ENCODE measurements at places on chromosomes 5 and 9. TPM values are rescaled to one million over a fixed set of nuclear protein-coding genes. Genes with fewer than 3 reads are reported as not detected.

DNA sequence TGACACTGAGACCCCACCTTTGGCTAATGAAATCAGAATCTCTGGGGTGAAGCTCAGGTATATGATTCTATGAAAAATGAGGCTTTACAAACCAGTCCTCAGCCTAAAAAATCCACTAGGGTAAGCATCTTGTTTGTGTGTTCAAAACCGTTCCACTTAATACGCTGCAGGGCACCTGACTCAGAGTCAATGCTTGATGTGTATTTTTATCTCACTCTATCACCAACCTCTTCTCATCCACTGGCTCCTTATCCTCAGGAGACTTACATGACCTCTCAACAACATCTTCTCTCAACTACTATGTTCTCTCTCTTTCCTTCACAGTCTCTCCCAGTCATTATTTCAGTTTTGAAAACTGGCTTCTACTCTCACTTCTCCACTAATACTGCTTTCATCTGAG lies 153.3 kb upstream of the KCNN2 start:
- no peak for DNase-seq

GRCh38 chr5:51691538-51692079 lies 308.4 kb downstream of the ISL1 start:
- DNase-seq: no peak

ELOVL7 gene
- under 0.01 TPM for total RNA-seq

DNA sequence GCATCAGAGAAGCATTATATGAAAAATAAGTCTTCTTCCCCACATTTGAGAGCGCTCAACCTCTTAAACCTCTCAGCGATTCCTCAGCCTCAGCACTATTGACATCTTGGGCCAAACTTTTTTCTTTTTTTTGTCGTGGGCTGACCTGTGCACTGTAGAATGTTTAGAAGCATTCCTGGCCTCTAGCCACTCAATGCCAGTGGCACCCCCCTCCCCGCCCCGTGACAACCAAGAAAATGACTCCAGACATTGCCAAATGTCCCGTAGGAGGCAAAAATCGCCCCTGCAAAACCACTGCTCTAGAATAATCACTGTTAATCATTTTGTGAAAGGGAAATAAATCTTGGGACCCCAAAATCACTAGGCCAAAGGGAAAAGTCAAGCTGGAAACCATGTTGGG lies 129.1 kb upstream of the BOD1 start:
- DNase-seq: no peak

DNA sequence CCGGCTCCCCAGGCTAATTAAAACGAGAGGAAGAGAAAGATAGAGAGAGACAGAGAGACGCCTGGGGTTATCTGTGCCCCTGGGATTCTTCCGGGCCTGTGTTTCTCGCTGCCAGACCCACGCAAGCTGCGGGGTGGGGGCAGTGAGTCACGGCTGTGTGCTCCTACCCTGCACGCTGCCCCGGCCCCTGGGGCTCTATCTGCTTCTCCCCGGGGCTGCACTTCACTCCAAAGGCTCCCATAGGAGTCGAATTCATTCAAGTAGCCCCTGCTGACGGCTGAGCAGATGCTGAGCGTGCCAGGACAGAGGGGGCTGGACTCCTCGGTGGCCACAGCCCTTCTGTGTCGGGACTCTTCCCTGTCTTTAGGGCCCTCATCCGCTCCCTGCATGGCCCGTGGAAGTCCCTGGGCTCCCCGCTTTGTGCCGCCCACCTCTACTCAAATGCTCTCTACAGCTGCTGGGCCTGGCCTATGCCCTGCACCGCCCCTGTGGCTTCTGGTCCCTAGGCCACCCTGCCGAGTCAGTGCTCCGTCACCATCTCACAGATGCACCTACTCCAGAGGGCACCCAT lies 22.8 kb downstream of the SARDH start:
- no peak for DNase-seq
